ENCODE measurements at places on chromosomes 2 and 18.
A peak's percentile ranks its signal among the peaks of the same experiment; 100 is the strongest.

GRCh38 chr2:64865073-64865830 is 123.9 kb upstream of the SLC1A4 start:
- H3K36me3 ChIP-seq: no peaks in the 10 kb centered on the region
- H3K4me1 ChIP-seq: peaks cover 9% of the 10 kb centered on the region
- peak overlapping the region; percentile 72 for H3K4me3 ChIP-seq

- peaks cover 15% of the 10 kb centered on the region for H3K4me1 ChIP-seq
- H3K27ac ChIP-seq: peak overlapping the region; percentile 79
- DNase-seq: peak; percentile 60
Observed at GRCh38 chr2:27021253-27022049, 11.3 kb upstream of the TMEM214 start.

GRCh38 chr18:78542204-78542603 is 437.4 kb upstream of the SALL3 start:
- no peak overlapping the region for H3K27ac ChIP-seq
- no peak overlapping the region for H3K4me3 ChIP-seq
- no peaks in the 10 kb centered on the region for H3K27me3 ChIP-seq
- no peak for DNase-seq
- no peaks in the 10 kb centered on the region for H3K4me1 ChIP-seq

DNA sequence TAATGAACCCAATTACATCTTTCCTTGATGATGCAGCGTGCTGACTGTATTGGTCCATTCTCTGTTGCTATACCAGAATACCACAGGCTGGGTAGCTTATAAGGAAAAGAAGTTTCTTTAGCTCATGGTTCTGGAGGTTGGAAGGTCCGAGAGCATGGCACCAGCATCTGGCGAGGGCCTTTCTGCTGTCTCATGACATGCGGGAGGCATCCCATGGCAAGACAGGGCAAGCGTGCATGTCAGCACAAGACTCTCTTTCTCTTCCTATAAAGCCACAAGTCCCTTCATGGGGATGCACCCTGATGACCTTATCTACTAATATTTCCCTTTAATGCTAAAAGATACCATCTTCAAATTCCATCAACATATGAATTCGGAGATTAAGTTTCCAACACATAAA is 122.8 kb upstream of the FHL2 start:
- H3K36me3 ChIP-seq: no peaks in the 10 kb centered on the region
- H3K4me3 ChIP-seq: no peak overlapping the region
- peak; percentile 82 for DNase-seq
- H3K4me1 ChIP-seq: no peaks in the 10 kb centered on the region
- no peaks in the 10 kb centered on the region for H3K27me3 ChIP-seq
